Brain pericyte (primary cell): ENCODE measurements at places on chromosomes 11 and 22.

- no peak for DNase-seq
These were observed 15.7 kb downstream of the SNU13 start for GRCh38 chr22:41672780-41673509.

DNA sequence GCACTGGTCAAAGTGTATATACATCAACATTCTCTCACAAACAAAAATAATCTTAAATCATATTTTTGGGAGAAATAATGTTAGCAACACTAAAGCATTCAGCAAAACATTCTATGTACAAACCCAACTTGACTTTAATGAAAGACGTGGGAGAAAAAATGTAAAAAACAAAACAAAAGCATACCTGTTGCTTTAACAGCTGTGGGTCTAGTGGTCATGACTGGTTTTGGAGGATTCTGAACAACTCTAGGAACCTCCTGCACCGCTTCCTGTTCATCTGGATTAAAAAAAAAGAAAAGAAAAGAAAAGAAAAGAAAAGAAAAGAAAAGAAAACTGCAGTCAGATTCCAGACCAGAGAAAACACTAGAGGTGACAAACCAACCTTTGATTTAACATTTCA is 2.1 kb downstream of the FNBP4 start:
- DNase-seq: no peak

DNA sequence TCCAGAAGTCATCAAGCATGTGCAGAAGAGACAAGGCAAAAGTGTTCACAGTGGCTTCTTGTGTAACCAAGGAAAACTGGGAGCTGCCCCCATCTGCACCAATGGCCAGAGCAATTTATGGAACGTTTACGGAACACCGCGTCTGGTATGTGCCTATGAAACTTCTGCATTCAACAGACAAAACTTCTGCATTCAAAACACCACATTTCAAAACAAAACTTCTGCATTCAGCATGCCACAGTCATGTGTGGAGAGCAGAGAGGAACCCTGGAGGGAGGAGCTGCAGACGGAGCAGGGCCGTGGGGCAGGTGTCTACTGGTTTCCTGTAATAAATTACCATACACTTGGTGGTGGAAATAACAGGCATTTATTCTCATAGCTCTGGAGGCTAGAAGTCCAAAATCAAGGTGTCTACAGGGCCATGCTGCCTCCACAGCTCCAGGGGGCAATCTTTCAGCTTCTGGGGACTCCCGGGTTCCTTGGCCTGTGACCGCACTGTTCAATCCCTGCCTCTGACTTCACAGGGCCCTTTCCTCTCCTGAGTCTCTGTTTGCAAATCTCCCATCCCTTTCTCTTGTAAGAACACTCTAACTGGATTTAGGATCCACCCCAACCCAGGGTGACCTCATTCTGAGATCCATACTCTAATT is 32.2 kb downstream of the RPL3 start:
- DNase-seq: no peak

GRCh38 chr11:19829109-19829837 is 116.6 kb downstream of the NAV2 start:
- DNase-seq: no peak

DNA sequence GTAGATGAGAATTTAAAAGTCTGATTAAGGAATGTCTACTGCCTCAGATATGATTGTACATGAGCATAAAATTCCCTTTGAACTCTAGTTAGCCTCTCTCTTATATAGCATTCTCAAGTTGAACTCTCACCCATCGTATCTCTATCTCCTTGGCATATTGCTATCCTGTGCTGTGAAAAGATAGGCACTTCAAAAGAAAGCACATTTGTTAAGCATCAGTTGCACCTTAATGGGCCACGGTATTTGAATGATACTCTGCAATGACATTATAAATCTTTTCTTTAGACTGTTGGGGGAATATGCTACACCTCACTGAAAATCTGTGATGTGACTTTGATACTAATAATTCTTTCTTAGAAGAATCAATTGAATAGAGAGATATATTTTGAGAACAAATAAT is 570.7 kb downstream of the JRKL start:
- no peak for DNase-seq

GRCh38 chr11:30585125-30585891 is 845 bp downstream of the MPPED2 start:
- DNase-seq: no peak

DNA sequence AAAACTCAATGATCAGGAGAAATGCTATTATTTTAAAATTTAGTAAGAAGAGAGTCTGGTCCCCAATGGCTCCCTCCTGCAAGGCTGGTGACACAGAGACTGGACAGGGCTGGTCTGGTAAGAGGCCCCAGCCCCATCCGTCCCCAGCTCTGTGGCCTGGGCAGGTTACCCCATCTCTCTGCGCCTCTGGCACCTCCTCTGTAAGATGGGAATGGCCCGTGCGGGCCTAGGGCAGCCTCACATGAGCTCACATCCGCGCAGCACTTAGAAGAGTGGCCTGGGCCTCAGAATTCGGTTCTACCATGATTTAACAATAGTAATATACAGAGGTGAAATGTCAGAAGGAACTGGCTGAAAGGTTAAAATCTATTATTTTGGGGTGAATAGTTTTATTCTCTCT is 1.2 kb downstream of the APOBEC3F start:
- DNase-seq: no peak

- no peak for DNase-seq
These were observed 87.3 kb upstream of the MYO18B start for GRCh38 chr22:25654676-25655075.

DNA sequence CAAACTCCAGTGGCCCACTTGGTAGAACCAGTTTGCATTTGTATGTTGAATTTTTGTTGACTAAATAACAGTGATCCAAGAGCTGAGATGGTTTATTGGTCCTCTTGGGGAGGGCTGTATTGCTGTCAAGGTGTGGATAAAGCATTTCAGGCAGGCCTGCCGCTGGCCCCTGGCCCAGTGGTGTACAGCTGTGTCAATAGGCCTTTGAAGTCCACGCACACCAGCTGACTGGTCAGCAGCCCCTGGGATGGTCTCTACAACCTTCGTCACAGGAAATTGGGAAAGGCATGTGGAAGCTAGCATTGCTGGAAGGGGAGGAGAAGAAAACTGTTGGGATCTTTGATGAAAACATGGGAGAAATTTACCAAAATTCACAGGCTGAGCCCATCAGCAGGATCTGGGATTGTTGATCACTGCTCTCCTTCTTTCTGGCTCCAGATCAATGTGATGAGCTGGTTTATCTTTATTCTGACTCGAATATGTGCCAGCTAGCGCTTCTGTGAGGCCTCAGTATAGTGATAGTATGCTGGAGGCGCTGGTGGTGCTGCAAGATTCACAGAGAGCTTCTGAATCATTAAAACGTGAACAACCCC is 12.5 kb upstream of the E2F8 start:
- DNase-seq: no peak

GRCh38 chr22:37498289-37498909 is 12.2 kb upstream of the MFNG start:
- no peak for DNase-seq

GRCh38 chr11:134906356-134906955 is 494.4 kb upstream of the B3GAT1 start:
- DNase-seq: no peak

GRCh38 chr11:119992171-119993051 is 145.5 kb downstream of the TRIM29 start:
- DNase-seq: no peak

- no peak for DNase-seq
These were observed 7.8 kb upstream of the BCL9L start for GRCh38 chr11:118933486-118933885.

- DNase-seq: no peak
These were observed 43.5 kb downstream of the THAP12 start for GRCh38 chr11:76337469-76337868.

DNA sequence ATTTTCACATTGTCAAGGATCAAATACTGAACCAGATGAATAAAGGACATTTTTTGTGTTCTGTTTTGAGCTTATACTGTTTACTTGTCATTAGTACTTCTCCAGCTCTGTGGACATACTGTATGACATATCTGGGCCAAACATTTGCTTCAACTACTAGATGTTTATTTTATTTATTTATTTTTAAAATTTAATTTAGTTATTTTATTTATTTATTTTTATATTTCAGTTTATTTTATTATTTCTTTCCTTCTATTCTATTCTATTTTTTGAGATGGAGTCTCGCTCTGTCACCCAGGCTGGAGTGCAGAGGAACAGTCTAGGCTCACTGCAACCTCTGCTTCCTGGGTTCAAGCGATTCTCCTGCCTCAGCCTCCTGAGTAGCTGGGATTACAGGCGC is 37.0 kb downstream of the HORMAD2 start:
- DNase-seq: no peak

DNA sequence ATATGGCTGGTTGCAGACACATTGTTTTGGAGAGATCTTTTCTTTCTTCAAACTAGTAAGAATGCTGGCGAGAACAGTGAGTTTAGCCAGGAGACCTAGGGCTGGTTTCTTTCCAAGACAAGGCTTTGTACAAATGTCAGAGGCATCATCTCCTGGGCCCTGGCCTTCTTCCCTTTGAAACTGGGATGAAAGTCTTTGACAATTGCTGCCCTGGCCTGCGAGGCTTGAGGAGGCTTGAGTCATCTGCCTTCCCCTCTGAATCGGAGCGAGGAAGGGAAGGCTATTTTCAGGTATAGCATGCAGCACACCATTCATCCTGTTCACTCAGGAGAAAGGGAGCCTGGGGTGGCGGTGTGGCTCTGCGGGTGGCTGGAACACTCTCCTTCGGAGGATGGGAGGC is 21.5 kb upstream of the PARVG start:
- no peak for DNase-seq

GRCh38 chr22:42357221-42357620 is 75.0 kb downstream of the NFAM1 start:
- DNase-seq: no peak

GRCh38 chr22:50148991-50149721 is 21.4 kb upstream of the PANX2 start:
- no peak for DNase-seq

DNA sequence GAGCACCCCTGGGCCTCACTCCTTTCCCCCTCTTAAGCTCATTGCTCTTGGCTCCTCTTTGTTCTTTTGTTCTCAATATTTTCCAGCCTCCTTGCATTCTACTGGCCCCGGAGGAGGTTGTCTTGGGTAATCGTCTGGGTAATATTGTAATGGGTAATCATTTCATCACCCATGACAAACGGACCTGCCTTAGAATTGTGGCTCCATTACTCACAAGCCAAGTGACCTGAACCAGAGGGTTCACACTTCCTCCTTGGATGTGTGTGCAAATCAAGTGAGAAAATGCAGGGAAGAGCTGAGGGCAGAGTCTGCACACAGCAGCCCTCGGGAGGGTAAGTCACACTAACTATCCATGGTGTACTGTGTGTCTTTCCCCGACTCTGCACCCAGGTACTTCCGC is 305.0 kb downstream of the BUD13 start:
- DNase-seq: no peak

DNA sequence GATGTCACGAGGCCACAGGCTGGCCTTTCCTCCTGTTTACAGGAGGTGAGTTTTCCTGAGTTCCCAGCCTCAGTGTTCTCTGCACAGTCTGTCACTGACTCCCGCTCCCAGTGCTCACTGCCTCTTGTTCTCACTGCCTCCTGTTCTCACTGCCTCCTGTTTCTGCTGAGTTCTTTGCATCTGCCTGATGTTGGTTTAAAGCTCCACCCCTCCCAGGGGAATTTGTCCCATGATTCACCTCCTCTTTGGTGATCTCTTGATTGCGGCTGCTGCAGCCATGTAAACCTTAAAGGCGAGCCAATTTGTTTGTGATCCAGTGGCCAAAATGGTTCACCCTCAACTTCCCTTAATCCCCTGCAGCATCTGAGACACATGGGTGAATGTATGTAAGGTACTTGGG is 6.0 kb upstream of the TUBA8 start:
- DNase-seq: no peak

GRCh38 chr22:42863349-42863961 is 6.4 kb upstream of the ARFGAP3 start:
- DNase-seq: no peak

DNA sequence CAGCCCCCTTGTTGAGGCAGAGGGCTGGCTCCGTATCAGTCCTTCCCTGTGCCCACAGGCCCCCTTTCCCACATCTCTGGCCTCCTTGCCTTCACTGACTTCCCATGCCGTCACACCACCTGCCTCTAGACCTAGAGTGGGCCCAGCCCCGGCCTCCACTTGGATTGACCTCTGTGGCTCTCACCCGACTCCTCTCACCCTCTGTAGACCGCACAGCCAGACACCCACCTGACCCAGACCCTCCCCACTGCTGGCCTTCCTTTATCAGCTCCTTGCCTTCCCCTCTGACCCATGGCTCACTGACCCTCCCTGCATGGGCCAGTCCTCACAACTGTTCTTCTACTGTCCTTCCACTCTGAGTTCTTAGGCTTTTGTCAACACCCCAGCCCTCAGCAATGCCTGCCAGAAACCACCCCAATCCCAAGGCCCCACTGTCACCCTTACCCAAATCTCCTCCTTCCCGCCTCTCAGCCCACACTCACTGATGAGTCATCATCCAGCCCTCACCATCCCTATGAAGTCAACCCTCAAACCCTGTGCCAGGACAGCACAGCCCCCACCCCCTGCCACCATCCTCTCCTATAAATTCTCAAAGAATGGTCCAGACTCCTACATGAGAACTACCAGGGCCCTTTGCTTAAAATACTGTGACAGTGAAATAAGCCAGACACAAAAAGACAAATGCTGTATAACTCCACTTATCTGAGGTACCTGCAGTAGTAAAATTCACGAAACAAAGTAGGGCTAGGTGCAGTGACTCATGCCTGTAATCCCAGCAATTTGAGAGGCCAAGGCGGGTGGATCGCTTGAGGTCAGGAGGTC is 53.4 kb downstream of the SCGB1A1 start:
- DNase-seq: no peak

- no peak for DNase-seq
These were observed 267.4 kb upstream of the NCAM1 start for GRCh38 chr11:112693781-112694180.

- DNase-seq: no peak
These were observed 114.8 kb downstream of the SNX19 start for GRCh38 chr11:130801333-130802122.

DNA sequence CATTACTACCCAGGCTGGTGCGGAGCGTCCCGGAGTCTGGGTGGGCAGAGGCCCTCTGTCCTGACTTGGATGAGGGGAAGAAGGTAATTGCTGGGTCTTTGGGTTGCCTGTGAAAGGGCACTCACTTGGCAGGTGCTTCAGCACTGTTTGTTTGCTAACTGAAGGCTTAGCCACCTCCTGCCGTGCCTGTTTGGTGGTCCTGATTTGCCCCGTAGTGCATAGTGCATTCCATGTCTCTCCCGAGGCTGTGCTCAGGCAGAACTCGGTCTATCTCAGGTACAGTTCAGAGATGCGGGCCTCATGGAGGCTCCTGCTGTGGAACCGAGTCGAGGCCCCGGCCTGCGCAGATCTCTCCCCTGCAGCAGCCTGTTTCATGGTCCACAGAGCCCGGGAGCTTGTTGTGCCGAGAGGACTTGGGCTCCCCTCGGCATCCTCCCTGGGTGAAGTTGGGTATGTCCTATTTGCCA is 146.2 kb downstream of the TBC1D22A start:
- no peak for DNase-seq

GRCh38 chr22:46042786-46043185 is 65.8 kb upstream of the WNT7B start:
- no peak for DNase-seq

GRCh38 chr22:27699383-27700019 is 102.1 kb downstream of the MN1 start:
- no peak for DNase-seq

- no peak for DNase-seq
These were observed 3.8 kb downstream of the SRSF8 start for GRCh38 chr11:95070471-95070870.
